ENCODE measurements at places on chromosomes 1 and 21.

DNA sequence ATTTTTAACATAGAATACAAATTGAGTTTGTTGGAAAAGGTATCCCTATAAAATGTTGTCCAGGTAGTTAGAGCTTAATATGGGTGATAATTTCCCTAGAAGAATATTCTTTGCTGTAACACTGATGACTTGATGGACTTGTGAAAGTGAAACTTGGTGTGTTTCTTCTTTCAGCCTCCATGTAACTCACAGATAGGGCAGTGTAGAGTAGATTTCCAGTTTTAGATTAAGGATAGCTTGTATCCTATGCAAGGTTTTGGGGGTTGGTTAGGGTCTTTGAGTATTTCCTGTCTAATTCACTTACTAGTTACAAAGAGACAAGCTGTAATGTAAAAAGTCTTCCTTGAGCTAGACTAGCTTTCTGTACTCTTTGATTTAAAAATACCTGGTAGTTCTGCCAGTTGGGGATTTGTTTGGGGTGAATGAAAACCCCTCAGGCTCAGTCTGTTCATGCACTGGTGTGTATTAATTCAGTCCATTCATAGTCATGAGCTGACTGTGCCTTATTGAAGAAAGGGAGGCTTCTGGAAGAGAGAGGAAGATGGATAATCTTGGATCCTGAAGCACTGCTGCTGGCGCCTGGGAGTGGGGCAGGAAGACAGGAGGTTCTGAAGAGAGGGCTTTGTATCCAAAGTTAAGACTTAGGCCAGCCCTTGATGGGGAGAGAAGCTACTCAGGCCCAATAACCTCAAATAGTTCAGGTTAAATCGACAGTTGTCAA, 83.6 kb downstream of the CAMTA1 start:
- DNase-seq: no peak
- peaks cover 3% of the 10 kb centered on the region for H3K36me3 ChIP-seq
- no peak overlapping the region for H3K4me3 ChIP-seq
- no peaks in the 10 kb centered on the region for H3K27me3 ChIP-seq
- no peaks in the 10 kb centered on the region for H3K4me1 ChIP-seq

GRCh38 chr1:217921126-217921904, 290.2 kb downstream of the SPATA17 start:
- H3K27ac ChIP-seq: no peak overlapping the region
- no peaks in the 10 kb centered on the region for H3K36me3 ChIP-seq
- H3K27me3 ChIP-seq: no peaks in the 10 kb centered on the region
- no peak for DNase-seq
- no peaks in the 10 kb centered on the region for H3K4me1 ChIP-seq

- H3K4me3 ChIP-seq: no peak overlapping the region
- H3K36me3 ChIP-seq: no peaks in the 10 kb centered on the region
- no peaks in the 10 kb centered on the region for H3K27me3 ChIP-seq
- peak overlapping the region; percentile 39 for H3K27ac ChIP-seq
- DNase-seq: peak; percentile 30
These were observed 45.7 kb downstream of the PCNT start for GRCh38 chr21:46369520-46370235.

DNA sequence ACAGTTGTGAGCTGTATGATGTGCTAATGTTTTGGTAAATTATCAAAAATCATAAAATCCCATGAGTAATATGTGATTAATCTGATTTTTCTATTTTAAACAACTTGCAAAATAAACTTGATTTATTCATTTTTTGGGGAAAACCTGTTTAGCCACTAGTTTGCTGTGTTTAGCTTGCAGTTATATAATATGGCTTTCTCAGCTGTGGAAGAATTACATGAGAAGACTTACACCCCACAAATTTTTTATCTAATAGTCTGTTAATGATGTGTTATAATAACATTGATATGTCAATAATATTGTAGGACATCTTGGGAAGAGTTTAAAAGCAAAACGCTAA, 2.4 kb upstream of the ERRFI1 start:
- H3K36me3 ChIP-seq: no peaks in the 10 kb centered on the region
- no peak for DNase-seq
- H3K4me3 ChIP-seq: no peak overlapping the region
- H3K27me3 ChIP-seq: peaks cover 19% of the 10 kb centered on the region
- no peak overlapping the region for H3K27ac ChIP-seq

DNA sequence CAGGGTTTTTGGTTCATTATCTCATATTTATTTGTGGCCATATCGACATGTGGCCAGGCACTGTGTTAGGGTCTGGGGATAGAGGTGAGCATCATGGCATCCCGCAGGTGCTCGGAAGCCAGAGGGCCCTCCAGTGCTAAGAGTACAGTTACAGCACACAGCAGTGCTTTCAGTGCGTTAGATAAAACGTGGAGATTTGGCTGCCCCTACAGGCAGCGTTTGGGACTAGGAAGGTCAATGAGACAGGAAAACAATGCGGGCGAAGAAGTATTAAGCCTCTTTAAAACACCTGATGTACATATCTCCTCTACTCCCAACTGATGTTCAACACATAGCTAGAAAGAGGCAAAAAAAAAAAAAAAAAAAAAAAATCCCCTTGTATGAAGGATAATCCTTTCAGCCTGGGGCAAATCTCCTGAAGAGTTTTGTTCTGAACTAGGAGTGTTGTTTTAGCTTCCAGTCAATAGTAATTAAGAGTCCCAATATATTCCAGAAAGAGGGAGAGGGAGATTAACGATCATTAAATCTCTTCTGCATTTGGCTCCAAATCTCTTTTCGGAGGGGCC, 80.1 kb downstream of the CAPZB start:
- peaks cover 45% of the 10 kb centered on the region for H3K36me3 ChIP-seq
- H3K27ac ChIP-seq: no peak overlapping the region
- peaks cover 9% of the 10 kb centered on the region for H3K4me1 ChIP-seq
- H3K4me3 ChIP-seq: no peak overlapping the region
- no peaks in the 10 kb centered on the region for H3K27me3 ChIP-seq

GRCh38 chr1:247487057-247487456, 29.2 kb upstream of the OR2B11 start:
- H3K4me3 ChIP-seq: no peak overlapping the region
- no peaks in the 10 kb centered on the region for H3K36me3 ChIP-seq
- peak; percentile 66 for DNase-seq
- no peak overlapping the region for H3K27ac ChIP-seq

DNA sequence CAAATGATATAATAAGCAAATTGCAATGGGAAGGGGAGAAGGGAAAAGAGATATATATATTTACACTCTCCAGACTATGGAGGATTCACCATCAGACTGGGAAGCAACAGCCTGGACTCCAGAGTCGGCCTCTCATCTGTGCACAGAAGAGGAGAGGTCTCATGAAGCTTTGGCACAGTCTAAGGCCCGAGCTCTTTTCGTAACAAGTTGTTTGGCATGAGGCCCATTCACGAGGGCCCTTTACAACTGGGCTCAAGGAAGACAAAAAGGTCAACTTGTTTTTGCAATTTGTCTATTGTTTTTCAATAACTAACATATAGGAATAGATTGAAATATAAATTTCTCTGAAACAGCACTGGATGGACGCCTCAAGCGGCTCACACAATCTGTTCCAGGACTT, 66.7 kb upstream of the AJAP1 start:
- H3K36me3 ChIP-seq: no peaks in the 10 kb centered on the region
- no peaks in the 10 kb centered on the region for H3K4me1 ChIP-seq
- H3K27me3 ChIP-seq: peaks cover 5% of the 10 kb centered on the region
- DNase-seq: no peak
- no peak overlapping the region for H3K27ac ChIP-seq

DNA sequence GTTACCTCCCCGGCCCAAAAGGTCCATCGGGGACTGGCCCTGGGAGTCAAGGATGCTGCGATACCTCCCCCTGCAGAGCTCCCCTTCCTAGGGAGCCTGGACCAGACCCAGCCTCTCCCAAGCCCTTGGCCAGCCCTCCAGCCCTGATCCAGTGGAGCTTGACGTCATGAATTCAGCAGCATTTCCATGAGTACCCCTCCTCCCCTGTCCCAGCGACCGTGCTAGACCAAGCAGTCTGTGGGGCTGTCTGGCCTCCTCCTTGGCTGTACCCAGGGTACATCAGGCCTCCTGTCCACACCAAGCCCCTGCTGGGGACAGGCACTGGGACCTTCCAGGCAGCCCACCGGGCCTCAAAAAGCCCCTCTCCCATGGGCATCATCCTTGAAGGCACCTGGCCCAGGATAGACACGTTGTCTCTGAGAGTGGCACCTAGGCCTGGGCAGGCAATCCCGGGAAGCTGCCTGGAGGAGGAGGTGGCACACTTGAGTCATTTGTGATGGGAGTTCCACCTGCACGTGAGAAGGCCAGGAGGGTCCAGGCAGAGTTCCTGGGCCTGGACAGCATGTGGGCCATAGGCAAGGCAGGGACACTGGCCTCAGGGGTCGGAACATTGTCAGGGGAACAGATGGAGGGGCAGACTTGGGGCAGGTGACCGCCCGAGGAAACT, 46.4 kb downstream of the WNT9A start:
- no peak overlapping the region for H3K4me3 ChIP-seq
- no peak overlapping the region for H3K27ac ChIP-seq
- H3K36me3 ChIP-seq: no peaks in the 10 kb centered on the region
- no peaks in the 10 kb centered on the region for H3K27me3 ChIP-seq
- DNase-seq: no peak

GRCh38 chr1:2404142-2404889, 8.0 kb downstream of the PEX10 start:
- H3K4me1 ChIP-seq: no peaks in the 10 kb centered on the region
- no peak overlapping the region for H3K4me3 ChIP-seq
- H3K36me3 ChIP-seq: peaks cover 75% of the 10 kb centered on the region
- H3K27me3 ChIP-seq: no peaks in the 10 kb centered on the region

GRCh38 chr1:12422488-12422887, 192.7 kb downstream of the VPS13D start:
- H3K4me1 ChIP-seq: no peaks in the 10 kb centered on the region
- no peak overlapping the region for H3K27ac ChIP-seq
- H3K4me3 ChIP-seq: no peak overlapping the region
- H3K36me3 ChIP-seq: peaks cover 27% of the 10 kb centered on the region
- no peak for DNase-seq
- H3K27me3 ChIP-seq: no peaks in the 10 kb centered on the region

DNA sequence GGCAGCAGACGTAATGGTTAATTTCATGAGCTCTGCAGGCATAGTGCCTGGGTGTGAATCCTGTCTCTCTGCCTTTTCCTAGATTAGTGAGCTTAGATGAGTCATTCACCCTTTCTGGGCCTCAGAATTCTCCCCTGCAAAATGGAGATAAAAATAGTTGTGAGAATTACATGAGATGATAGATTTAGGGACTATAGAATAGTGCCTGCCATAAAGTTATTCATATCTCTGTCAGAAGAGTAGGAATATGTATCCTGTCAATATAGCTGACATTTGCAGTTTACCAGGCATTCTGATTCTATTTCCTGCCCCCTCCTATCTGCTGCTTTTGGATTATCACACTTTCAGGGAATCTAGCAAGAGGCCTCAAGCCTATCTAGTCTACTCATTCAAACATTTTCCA, 112.0 kb downstream of the PDE4B start:
- no peak for DNase-seq
- H3K27me3 ChIP-seq: no peaks in the 10 kb centered on the region
- no peaks in the 10 kb centered on the region for H3K4me1 ChIP-seq
- no peak overlapping the region for H3K4me3 ChIP-seq

GRCh38 chr1:227917081-227917950, 30.4 kb downstream of the WNT9A start:
- H3K36me3 ChIP-seq: no peaks in the 10 kb centered on the region
- no peak for DNase-seq
- no peak overlapping the region for H3K4me3 ChIP-seq
- no peak overlapping the region for H3K27ac ChIP-seq
- H3K4me1 ChIP-seq: no peaks in the 10 kb centered on the region
- H3K27me3 ChIP-seq: no peaks in the 10 kb centered on the region

GRCh38 chr1:223231581-223231980, 88.5 kb upstream of the TLR5 start:
- no peak overlapping the region for H3K4me3 ChIP-seq
- no peak for DNase-seq
- no peaks in the 10 kb centered on the region for H3K4me1 ChIP-seq
- H3K27me3 ChIP-seq: no peaks in the 10 kb centered on the region
- no peak overlapping the region for H3K27ac ChIP-seq

- no peaks in the 10 kb centered on the region for H3K36me3 ChIP-seq
- no peak overlapping the region for H3K4me3 ChIP-seq
- no peaks in the 10 kb centered on the region for H3K27me3 ChIP-seq
- no peak for DNase-seq
- no peaks in the 10 kb centered on the region for H3K4me1 ChIP-seq
- H3K27ac ChIP-seq: no peak overlapping the region
These were observed 367.0 kb upstream of the NEGR1 start for GRCh38 chr1:72649211-72649888.

DNA sequence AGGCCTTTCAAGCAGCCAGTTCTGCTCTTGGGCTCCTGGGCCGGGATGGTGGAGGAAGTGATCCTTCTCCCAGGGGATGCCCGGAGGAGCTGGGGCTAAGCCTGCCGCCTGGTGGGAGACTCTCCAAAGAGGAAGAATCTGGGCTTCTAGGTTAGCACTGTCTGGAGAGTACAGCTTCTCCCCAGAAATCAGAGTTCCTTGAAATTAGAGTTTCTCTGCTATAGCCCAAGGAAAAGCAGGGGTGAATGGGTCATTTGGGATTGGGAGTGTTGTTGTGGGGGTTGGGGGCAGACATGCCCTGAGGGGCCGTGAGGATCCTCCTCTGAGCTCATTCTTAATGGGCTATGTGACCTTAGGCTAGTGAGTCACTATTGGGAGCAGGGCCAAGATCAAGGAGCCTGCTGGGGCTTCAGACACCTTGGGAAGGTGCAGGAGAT, 6.5 kb downstream of the LGR6 start:
- peaks cover 5% of the 10 kb centered on the region for H3K4me1 ChIP-seq
- H3K4me3 ChIP-seq: no peak overlapping the region
- no peak overlapping the region for H3K27ac ChIP-seq
- H3K27me3 ChIP-seq: peaks cover 20% of the 10 kb centered on the region

GRCh38 chr1:223269006-223269405, 95.0 kb downstream of the SUSD4 start:
- no peaks in the 10 kb centered on the region for H3K36me3 ChIP-seq
- no peak for DNase-seq
- no peak overlapping the region for H3K27ac ChIP-seq
- H3K4me1 ChIP-seq: no peaks in the 10 kb centered on the region
- H3K27me3 ChIP-seq: no peaks in the 10 kb centered on the region
- H3K4me3 ChIP-seq: no peak overlapping the region

DNA sequence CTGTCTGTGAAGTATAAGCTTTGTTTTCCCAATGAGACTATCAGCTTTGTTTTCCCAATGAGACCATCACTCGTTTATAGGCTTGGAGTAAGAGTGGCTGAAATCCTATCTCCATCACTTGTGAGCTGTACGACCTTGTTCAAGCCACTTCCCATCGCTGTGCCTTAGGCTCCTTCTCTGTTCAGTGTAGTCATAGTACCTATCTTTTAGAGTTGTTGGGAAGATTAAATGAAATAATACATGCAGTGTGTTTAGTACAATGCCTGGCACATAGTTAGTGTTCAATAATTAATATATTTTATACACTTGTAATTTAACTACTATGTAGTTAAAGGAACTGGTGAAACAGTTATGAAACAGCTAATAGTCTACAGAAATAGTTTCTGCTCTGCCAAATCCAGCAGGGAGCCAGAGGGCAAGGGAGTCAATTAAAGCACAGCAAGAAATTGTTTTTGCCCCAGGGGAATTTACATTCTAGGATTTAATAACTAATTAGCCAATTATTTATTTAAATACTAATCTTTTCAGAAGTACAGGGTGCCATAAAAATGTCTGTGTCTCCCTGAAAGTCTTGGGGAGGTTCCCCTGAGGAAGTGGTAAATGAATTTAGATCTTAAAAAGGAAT, 139.3 kb upstream of the HMCN1 start:
- H3K27ac ChIP-seq: no peak overlapping the region
- no peaks in the 10 kb centered on the region for H3K27me3 ChIP-seq
- H3K4me3 ChIP-seq: no peak overlapping the region
- H3K36me3 ChIP-seq: no peaks in the 10 kb centered on the region
